ENCODE measurements at places on chromosomes 4 and X.

DNA sequence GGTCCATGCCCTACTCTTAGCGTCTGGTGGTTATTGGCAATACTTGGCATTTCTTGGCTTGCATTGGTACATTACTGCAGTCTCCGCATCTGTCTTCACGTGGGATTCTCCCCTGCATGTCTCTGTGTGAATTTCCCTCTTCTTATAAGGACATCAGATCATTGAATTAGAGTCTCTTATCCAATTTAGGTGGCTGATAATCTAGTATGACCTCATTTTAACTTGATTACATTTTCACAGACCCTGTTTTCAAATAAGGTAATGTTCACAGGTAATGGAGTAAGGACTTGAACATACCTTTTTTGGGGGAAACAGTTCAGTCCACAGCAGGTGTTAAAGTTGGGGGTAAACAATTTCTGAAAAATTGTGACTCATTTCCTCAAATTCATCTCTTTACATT lies 16.6 kb downstream of the KIAA0232 start:
- DNase-seq: no peak

GRCh38 chrX:150984169-150984824 lies 1.2 kb downstream of the HMGB3 start:
- no peak for DNase-seq

GRCh38 chrX:126900937-126901336 lies 81.4 kb downstream of the PRR32 start:
- no peak for DNase-seq

GRCh38 chrX:2466876-2467656 lies 33.7 kb downstream of the DHRSX start:
- no peak for DNase-seq

GRCh38 chr4:170227928-170228327 lies 138.2 kb upstream of the AADAT start:
- no peak for DNase-seq

GRCh38 chrX:1727531-1728027 lies 112.7 kb downstream of the ASMT start:
- peak; percentile 35 for DNase-seq

- peak; percentile 2 for DNase-seq
Measured at GRCh38 chrX:151713849-151714248, 2.0 kb upstream of the FATE1 start.

DNA sequence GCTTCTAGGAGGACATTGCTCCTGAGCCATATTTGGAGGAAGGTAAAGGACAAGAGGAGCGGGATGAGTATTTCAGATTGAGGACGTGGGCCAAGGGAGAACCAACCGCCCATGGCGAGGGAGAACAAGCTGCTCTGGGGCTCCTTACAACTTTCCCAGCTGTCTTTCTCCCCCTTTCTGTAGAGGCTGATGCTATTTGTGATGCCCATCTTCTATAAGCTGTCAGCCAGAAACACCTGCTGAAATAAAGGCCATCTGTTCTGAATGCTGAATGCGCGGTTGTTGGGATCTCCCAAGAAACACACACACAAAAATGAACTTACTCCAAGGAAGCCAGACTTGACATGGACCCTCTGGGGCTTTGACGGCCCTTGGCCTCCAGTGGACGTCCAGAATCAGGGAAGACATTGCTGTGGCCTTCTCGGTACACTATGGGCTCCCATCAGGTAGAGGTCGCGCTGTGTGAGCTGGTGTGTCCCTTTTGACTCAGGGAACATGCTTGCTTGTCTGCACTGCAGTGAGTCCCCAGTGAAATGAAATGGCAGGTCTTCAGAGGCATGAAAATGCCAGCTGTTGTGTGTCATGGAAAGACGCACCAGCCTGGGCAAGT lies 30.9 kb downstream of the RWDD4 start:
- no peak for DNase-seq

DNA sequence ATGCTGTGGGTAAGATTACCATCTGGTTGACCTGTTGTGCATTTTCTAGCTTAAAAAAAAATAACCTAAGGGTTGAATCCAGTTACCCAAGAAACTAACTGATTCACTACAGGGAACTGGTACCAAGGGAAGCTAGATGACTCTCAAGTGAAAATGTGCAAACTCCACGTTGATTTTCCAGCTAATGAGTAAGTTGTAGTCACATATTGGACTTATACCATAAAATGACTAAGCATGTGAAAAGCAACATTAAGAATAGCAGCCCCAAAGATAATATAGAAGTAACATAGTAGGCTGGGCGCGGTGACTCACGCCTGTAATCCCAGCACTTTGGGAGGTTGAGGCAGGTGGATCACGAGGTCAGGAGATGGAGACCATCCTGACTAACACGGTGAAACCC lies 270.9 kb downstream of the SPRY1 start:
- no peak for DNase-seq

GRCh38 chrX:37409278-37409677 lies 60.1 kb downstream of the PRRG1 start:
- DNase-seq: peak; percentile 2

DNA sequence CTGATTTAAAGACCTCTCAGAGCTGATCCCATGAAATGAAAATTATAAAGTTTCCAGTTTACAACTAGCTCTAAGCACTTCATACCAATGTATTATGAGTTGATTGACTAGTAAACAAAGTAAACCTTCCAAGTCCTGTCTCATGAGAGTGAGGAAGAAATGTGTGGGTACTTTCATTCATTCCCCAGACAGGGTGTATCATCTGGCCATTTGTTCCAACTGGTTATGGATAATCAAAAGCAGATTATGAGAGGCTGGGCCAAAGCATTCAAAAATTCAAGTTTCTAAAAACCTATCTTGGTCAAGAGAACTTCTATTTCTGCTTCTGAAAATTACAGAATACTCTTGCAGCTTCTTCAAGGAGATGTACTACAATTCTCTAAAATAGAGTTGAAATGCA lies 193.3 kb upstream of the RASGEF1B start:
- DNase-seq: no peak

GRCh38 chrX:36443007-36443406 lies 523.5 kb downstream of the CFAP47 start:
- no peak for DNase-seq

GRCh38 chr4:184312126-184312525 lies 94.5 kb upstream of the ENPP6 start:
- no peak for DNase-seq

DNA sequence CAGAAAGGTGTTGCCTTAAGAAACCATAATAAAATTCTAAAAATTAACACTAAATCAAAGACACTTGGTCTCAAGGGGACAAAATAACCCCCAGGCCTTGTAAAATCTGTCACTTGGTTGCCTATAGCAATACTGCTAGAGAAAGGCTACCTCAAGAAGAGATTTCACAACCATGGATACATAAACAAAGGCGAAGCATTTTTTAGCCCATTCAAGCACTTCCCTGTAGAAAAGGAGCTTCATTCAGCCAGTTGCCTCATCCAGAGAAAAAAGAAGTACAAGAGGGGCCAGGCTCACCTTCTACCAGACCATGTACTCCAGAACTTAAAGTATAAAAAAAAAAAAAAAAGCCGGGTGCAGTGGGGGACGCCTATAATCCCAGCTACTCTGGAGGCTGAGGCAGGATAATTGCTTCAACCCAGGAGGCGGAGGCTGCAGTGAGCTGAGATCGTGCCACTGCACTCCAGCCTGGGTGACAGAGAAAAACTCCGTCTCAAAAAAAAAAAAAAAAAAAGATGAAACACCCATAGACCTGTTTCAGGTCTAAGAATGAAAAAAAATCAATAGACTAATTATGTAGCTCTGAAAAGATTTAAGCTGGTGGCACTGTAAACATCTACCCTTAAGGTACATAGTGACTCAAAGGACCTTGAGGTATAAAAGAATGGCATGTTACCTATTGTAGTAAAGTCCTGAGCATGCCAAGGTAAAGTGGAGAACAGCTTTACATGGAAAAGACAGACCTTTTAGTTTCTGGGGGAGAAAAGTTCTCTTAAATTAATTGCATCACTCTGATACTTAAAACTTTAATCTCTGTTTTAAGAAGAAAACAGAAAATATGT lies 18.0 kb downstream of the RUFY3 start:
- peak; percentile 48 for DNase-seq

GRCh38 chr4:124484008-124484407 lies 228.5 kb downstream of the ANKRD50 start:
- DNase-seq: no peak

GRCh38 chrX:151828439-151829080 lies 84.1 kb upstream of the MAGEA4 start:
- no peak for DNase-seq

- no peak for DNase-seq
Measured at GRCh38 chr4:159698336-159698735, 595.5 kb downstream of the RAPGEF2 start.

GRCh38 chrX:39158801-39159657 lies 357.8 kb downstream of the MID1IP1 start:
- DNase-seq: peak; percentile 95

GRCh38 chrX:44062840-44063239 lies 89.7 kb upstream of the NDP start:
- peak; percentile 15 for DNase-seq

GRCh38 chr4:4377732-4378460 lies 9.0 kb upstream of the NSG1 start:
- no peak for DNase-seq

- DNase-seq: no peak
Measured at GRCh38 chr4:70177090-70177489, 18.4 kb upstream of the ODAM start.

DNA sequence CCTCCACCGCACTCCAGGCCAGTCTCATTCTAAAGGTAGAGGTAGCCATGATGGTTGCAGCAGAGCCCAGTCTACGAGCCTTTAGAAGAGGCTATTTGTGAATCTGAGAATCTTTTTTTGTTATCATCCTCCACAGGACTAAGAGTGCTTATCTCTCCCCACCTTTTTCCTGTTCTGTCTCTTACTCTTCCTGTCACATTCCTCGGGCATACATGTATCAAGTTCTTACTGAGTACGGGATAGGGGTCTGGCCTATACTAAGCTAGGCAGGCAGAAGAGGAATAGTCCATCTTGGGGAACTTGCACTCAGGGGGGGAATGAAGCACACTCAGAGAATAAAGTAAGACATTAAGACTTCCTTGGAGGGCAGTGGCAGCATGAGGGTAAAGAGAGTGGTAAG lies 25.7 kb downstream of the LAS1L start:
- DNase-seq: no peak

DNA sequence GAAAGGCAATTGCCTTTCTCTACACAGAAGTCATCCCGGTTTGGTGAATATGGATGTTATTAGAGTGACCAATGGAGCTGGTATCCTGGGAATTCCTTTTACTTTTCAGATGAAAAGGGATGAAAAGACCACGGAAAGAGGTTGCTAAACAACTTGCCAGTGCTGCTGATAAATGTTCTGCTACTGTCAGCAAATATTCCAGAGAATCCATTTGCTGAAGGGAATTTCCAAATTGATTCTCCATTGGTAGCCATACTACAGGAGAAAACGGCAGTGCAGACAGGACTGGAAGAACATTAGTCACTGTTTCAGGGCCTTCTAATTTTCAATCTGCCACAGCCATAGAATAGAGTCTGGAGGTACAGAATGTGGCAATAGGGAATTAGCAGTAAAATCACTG lies 451.5 kb downstream of the PCDH11X start:
- no peak for DNase-seq

- DNase-seq: no peak
Measured at GRCh38 chr4:1472911-1473518, 66.8 kb upstream of the NKX1-1 start.

DNA sequence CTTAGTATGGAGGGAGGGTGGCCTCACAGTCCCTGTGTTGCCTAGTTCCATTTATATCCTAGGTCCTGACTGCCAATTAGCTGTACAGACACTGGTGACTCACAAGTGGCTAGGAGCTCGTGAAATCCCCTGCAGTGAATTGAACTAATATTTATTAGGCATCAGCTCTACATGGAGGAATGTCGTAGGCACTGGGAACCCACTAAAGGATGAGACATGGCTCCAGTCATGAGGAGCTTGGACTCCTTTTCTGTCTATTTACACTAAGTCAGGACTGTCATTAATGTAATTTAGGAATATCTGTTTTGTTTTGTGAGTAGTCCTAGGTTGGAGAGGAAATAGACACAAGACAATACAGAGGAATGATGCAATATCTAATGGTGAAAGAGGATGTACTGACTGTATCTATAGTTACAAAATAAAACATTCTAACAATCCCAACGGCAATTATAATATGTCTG lies 67.7 kb downstream of the MID1IP1 start:
- DNase-seq: peak; percentile 78

GRCh38 chrX:135556055-135556454 lies 35.6 kb downstream of the INTS6L start:
- DNase-seq: peak; percentile 61

- peak; percentile 27 for DNase-seq
Measured at GRCh38 chr4:74039315-74039763, 850 bp upstream of the CXCL3 start.

DNA sequence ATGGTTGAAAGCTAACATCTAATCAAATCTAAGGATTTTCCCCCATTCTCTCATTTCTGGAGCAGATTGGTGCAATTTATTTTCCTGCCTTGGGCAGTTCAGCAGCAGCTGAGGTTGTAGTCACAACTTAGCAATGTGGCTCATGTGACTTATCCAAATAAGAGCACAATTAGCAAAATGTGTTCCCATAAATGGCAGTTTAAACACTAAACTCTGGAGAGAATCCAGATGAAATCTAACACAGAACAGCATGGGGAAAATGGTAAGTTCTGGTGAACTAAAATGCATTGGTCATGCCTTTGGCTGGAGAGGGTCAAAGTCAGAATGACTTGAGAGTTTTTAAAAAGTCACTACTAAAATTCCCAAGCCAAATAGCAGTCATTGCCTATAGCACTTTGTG lies 422.6 kb upstream of the DIPK2B start:
- no peak for DNase-seq

DNA sequence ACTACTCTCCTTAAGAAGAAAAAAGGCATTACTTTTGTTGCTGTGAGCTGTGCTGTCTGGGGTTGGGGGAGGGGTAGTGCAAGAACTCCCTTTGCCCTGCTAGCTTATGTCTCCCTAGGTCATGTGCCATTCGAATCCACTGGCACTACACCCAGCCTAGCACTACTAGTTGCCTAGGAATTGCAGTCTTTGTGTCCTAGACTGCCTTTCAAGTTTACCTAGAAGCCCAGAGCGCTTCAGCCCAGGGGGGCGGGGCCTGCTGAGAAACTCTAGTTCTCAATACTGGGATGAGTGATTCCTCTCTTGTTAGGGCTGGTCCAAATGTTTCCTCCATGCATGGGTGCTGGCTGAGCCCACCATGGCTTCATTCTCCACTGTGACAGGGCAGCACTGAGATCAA lies 1011.5 kb downstream of the PCDH19 start:
- no peak for DNase-seq

DNA sequence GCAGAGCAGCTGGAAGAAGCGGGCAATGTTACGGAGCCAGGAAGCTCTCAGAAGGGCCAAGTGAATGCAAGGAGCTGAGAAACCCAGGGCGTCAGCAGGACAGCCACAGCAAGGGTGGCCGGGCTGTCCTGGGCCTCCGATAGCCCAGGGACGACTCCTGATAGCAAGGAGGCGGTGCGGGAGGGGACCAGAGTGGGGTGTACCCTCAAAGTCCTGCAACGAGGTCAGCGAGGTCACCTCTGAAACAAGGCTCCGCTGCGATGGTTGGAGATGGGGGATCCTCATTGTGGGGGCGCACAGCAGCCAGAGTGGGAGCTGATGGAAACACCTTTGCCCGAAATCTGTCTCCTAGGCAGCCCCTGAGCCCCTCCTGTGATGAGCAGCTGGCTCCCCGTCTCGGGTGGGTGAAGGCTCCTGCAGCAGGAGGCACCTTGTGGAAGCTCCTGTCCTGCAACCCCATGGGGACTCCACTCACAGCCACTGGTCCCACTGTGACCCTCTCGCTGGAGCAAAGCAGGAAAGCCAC lies 4.3 kb upstream of the CCNQ start:
- DNase-seq: no peak
